ENCODE measurements at places on chromosomes 5 and 9.

DNA sequence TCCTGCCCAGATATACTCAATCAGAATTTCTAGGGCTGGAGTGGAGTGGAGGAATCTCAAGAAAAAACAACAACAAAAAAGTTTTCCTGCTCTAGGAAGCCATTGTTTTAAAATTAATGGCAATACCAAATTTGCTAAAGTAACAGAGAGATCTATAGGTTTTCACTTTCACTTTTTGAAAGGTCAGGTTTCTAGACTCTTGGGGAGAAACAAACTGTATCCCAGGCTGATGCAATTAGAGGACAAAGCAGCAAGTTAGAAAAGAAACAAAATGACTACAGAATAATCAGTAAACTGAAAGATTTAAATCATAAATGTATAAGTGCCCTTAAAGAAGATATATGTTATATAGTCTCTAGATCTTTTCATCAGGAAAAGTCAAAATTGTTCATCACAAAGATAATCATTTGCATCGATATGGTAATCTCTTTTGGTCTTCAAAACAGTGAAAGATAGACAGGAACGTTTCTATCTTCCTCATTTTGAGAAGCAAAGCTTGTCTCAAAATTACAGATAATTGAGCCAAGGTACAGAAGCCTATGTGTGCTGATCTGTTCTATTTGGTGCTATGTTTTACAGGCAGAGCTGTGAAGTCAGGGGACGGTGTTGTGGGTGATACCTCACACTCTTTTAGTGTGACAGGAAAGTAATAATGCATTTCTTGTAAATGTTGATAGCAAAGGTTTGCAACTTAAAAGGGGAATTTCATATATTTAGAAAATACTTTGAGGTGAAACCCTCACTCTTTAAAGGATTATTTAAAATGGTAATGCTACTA lies 1746.6 kb upstream of the C9orf72 start:
- DNase-seq = no peak

GRCh38 chr5:68504306-68504705 lies 288.8 kb downstream of the PIK3R1 start:
- no peak for DNase-seq

GRCh38 chr9:116516456-116516855 lies 170.6 kb upstream of the TRIM32 start:
- no peak for DNase-seq

DNA sequence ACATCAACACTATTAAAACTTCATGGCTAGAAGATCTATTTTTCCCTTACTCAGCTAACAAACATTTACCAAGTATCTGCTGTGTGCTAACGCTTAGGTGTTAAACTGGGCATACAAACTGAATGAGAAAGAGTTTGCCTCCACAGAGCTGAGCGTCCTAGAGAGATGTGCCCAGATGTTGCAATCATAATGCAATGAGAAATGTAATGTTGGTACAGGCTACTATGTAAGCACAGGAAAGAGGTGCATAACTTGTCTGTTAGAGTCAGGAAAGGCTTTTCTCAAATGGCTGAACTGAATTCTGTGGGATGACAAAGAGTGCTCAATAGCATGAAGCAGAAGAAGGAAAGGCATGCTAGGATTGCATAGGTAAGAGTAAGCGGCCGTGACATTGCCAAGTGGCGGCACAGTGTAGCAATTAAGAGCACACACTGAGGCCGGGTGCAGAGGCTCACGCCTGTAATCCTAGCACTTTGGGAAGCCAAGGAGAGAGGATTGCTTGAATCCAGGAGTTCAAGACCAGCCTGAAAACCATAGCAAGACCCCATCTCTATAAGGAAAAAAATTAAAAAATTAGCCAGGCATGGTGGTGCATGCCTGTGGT lies 137.8 kb downstream of the MEF2C start:
- no peak for DNase-seq

GRCh38 chr5:75460532-75460931 lies 50.9 kb downstream of the CERT1 start:
- DNase-seq = no peak

DNA sequence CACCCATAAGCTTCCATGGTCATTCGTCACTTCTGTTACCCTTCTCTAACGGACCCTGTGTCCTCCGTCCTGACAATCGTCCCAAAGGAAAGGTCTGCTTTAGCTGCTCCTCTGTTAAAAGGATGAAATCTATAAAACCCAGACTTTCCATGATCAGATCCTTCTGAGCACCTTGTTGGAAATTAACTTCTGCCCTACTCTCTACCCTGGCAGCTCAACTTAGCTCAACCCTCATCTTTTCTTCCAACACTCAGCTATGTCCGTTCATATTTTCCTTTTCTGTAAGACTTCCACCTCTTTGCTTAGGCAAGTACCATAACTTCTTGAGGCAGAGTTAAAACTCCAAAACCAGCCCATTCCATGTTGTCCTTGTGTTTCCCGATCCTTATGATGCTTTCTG lies 205.4 kb downstream of the SPATA31A6 start:
- DNase-seq = no peak

GRCh38 chr5:34663771-34664496 lies 7.8 kb downstream of the RAI14 start:
- DNase-seq = no peak

- no peak for DNase-seq
Measured at GRCh38 chr5:2459251-2459650, 292.2 kb downstream of the IRX2 start.

DNA sequence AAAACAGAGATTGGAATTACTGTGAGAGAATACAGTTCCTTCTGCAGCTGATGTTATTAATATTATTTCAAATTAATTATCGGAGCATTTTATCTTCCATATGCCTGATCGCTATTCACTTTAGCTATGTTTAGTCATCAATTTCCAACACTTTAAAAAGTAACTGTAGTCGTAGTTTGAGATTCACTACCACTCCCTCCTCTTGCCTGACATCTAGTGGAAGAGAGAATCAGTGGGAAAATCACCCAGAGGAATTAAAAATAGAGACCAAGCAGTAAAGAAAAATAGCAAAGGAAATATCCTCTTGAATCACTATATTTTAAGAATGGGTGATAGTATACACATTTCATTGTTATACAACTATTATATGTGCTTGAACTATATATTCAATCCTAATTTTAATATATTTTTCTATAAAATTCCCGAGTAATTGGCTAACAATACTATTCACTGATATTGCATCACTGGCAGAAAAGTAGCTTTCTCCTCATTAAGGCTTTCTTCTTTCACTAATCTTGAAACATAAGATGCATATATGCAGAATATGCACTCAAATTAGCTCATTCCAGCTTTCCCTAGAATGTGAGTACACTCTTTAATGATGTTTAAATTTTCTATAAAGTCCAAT lies 708.7 kb downstream of the CDH9 start:
- DNase-seq = peak; percentile 13

- no peak for DNase-seq
Measured at GRCh38 chr9:71835596-71835995, 67.3 kb upstream of the CEMIP2 start.

- no peak for DNase-seq
Measured at GRCh38 chr5:35294976-35295375, 64.7 kb upstream of the PRLR start.

DNA sequence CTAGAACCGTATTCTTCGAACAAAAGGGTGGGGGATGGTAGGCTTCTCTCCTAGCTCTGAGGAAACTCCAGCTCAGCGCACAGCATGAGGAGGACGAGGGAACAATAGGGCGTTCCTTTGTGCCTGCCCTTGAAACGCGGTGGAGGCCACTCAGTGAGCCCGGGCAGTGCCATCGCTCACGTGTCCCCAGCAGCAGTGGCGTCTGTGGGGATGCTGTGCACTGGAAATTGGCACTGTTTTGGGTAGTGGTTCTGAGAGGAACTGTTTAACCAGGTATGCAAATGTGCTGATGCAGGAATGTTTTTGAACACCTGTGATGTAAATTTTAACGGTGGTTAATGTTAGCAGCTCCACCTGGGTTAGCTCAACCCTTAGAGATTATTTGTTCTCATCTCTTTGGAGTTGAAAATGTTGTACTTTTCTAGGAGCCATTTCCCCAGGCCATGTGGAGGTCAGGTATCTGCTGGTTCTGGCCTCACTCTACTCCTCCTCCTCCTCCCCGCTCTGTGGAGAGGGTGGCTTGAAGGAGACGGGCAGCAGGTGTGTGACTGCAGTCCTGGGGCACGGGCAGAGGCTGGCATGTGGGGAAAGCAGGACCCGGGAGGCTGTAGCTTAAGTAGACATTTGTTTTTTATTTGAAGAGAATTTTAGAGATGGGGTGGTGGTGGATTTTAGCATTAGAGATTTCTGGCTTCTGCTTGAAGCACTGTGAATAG lies 48.3 kb downstream of the EHMT1 start:
- DNase-seq = peak; percentile 64

GRCh38 chr9:79034583-79034982 lies 537.2 kb upstream of the TLE4 start:
- no peak for DNase-seq

- no peak for DNase-seq
Measured at GRCh38 chr5:74916831-74917710, 50.9 kb upstream of the FAM169A start.

- no peak for DNase-seq
Measured at GRCh38 chr5:109936996-109937395, 247.3 kb downstream of the MAN2A1 start.

DNA sequence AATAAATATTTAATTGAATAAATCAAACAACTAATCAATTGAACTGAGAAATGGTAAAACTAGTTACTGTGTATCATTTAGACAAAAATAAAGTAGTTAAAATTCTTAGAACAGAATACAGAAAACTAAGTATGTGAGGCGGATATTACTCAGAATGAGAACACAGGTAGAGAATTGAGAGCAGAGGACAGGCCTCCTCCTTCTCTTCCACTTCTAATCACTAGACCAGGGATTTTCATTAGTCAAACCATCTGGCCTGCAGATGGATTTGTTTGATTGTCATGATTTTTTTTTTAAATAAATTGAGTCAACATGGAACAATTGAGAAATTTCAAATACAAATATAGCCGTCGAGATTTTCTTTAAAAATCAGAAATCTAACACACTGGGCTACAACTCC lies 198.6 kb upstream of the HMHB1 start:
- no peak for DNase-seq

GRCh38 chr5:139271201-139272027 lies 22.1 kb upstream of the MATR3 start:
- DNase-seq = no peak

GRCh38 chr9:32884482-32884881 lies 101.1 kb downstream of the TMEM215 start:
- no peak for DNase-seq

GRCh38 chr5:120140501-120140900 lies 323.6 kb upstream of the PRR16 start:
- no peak for DNase-seq

DNA sequence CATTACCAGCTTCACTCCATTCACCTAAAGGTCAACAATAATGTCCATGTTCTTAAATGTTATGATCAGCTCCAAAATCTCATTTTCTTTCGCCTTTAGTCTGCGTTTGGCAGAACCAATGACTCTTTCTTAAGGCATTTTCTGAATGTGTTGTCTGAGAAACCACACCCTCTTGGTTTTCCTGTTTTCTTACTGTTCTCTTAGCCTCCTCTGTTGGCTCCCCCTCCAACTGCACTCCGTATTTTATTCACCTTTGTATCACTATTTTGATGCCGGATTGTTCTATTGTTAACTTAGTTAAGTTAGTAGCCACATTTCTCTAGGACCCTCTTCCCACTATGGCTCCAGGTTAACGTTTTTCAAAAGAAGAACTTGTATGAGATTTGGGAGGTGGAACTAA lies 185.6 kb downstream of the DMAC1 start:
- DNase-seq = no peak

- DNase-seq = no peak
Measured at GRCh38 chr5:87008751-87009560, 258.7 kb upstream of the RASA1 start.

- DNase-seq = no peak
Measured at GRCh38 chr5:171969288-171969880, 37.1 kb downstream of the FBXW11 start.

- no peak for DNase-seq
Measured at GRCh38 chr5:56589481-56589860, 225.9 kb upstream of the MAP3K1 start.

DNA sequence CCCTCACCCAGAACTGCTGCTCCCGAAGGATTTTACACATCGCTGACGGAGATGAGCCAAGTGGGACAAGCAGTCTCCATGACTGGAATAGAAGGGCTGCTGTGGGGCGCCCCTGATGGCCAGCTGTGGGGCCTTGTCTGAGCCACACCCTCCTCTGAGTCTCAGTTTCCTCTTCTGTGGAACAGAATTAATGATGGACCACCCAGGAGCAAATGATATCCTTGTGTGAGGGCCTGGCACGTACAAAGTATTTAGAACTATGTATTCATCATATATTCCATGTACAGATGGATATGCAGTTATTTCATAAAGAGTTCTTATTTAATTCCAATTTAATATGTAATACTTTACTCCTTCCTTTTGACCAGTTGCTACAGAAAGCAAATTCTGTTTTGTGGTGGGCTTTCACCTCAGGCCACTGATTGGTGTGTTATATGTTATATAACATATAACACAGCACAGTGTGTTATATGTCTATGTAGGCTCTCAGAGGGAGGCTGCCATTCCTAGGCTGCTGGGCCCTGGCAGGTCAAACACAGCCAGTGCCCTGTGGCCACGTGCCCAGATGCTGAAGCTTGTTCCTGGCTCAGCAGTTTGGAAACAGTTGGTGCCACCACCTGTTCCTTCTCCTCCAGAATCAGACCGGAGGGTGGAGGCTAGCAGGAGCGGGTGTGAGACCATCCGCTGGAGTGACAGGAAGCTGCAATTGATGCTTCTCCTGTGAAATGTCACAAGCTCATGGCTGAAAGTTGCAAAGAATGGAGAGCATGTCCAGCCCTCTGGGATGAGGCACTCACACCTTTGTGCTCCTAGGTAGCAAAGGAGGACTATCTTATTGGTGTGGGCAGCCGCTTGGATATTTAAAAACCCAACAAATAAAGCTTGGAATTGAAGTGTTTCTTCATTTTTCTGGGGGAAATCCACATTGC lies 4.4 kb upstream of the FGD3 start:
- DNase-seq = no peak

- DNase-seq = no peak
Measured at GRCh38 chr9:125998837-125999503, 251.8 kb downstream of the PBX3 start.

DNA sequence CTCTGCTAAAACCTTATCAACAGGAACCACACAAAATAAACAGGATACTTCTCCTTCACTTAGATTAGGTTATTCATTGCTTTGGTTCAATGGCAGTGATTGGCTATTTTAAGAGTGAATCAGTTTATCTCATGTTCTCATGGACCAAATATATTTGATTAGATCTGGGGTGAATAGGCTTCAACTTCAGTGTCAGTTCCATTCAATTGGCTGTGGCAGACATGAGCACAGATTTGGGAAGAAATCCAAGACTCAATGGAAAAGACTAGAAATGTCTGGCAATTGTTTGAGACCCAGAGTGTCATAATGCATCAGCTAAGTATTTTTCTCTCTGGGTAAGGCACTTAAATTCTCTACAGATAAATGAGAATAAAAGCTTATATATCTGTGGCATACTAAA lies 37.1 kb downstream of the CDH18 start:
- DNase-seq = no peak

- DNase-seq = no peak
Measured at GRCh38 chr5:156147261-156147943, 179.6 kb upstream of the SGCD start.
